Fibroblast of the aortic adventitia (primary cell): ENCODE measurements at places on chromosomes 7 and 10. TPM values are rescaled to one million over a fixed set of nuclear protein-coding genes. Genes with fewer than 3 reads are reported as not detected.

The HTR5A gene
- not detected in 2 replicates for total RNA-seq

The COL26A1 gene
- not detected in 2 replicates for total RNA-seq

The CLIP2 gene
- total RNA-seq: 31.9 and 89.9 TPM in 2 replicates

The ZNF503 gene
- 21.7 and 29.8 TPM in 2 replicates for total RNA-seq

The WIPF3 gene
- total RNA-seq: not detected in 2 replicates

The NRAP gene
- under 0.01 TPM in 1 of 2 replicates, not detected in the other for total RNA-seq

The MSMB gene
- total RNA-seq: not detected in 2 replicates

The GPR26 gene
- total RNA-seq: under 0.01 TPM in 1 of 2 replicates, not detected in the other

The CADPS2 gene
- total RNA-seq: 16.0 and 26.9 TPM in 2 replicates

The SYT15B gene
- 0.16 TPM in 1 of 2 replicates, not detected in the other for total RNA-seq

The PIK3AP1 gene
- 2.0 TPM in 1 of 2 replicates, not detected in the other for total RNA-seq

The GRID1 gene
- total RNA-seq: not detected in 2 replicates

The HYAL4 gene
- total RNA-seq: not detected in 2 replicates

The CDHR3 gene
- total RNA-seq: 14.0 and 19.6 TPM in 2 replicates

The PAX4 gene
- not detected in 2 replicates for total RNA-seq

The NRG3 gene
- not detected in 2 replicates for total RNA-seq

The SPDYE1 gene
- total RNA-seq: not detected in 2 replicates

The FAM171A1 gene
- 32.9 and 43.6 TPM in 2 replicates for total RNA-seq

The ABHD11 gene
- total RNA-seq: 5.0 and 14.8 TPM in 2 replicates

The BLVRA gene
- 24.0 and 60.3 TPM in 2 replicates for total RNA-seq

The SNX13 gene
- total RNA-seq: 52.2 and 63.7 TPM in 2 replicates

The NPFFR1 gene
- total RNA-seq: not detected in 2 replicates

The IFIT3 gene
- 23.1 and 88.3 TPM in 2 replicates for total RNA-seq

The ZPBP gene
- total RNA-seq: not detected in 2 replicates

The OSBPL3 gene
- 16.1 and 46.0 TPM in 2 replicates for total RNA-seq

The FAM204A gene
- 103 and 174 TPM in 2 replicates for total RNA-seq

The TBX20 gene
- total RNA-seq: 2.0 and 6.4 TPM in 2 replicates

The MBLAC1 gene
- total RNA-seq: 1.9 and 4.2 TPM in 2 replicates

The CLDN3 gene
- not detected in 2 replicates for total RNA-seq

The LRRC17 gene
- 95.6 and 131 TPM in 2 replicates for total RNA-seq

The GTF2IRD1 gene
- total RNA-seq: 5.9 and 6.4 TPM in 2 replicates

The DRGX gene
- total RNA-seq: not detected in 2 replicates

The AOAH gene
- 0.74 TPM in 1 of 2 replicates, not detected in the other for total RNA-seq

The NME8 gene
- not detected in 2 replicates for total RNA-seq

The HOXA9 gene
- not detected in 2 replicates for total RNA-seq

The PNLIP gene
- total RNA-seq: not detected in 2 replicates

The HBP1 gene
- 90.9 and 106 TPM in 2 replicates for total RNA-seq

The HOXA11 gene
- not detected in 2 replicates for total RNA-seq

The ESYT2 gene
- 69.0 and 105 TPM in 2 replicates for total RNA-seq

The FAM25C gene
- total RNA-seq: not detected in 2 replicates
